Pulmonary artery endothelial cell (primary cell): ENCODE measurements at places on chromosomes 12 and 14. TPM values are rescaled to one million over a fixed set of nuclear protein-coding genes. Genes with fewer than 3 reads are reported as not detected.

- no peak for DNase-seq
These were observed 4.4 kb upstream of the DYRK4 start for GRCh38 chr12:4557586-4557985.

Gene OTX2
- not detected in 2 replicates for total RNA-seq

Gene GABARAPL1
- 48.4 and 73.1 TPM in 2 replicates for total RNA-seq

DNA sequence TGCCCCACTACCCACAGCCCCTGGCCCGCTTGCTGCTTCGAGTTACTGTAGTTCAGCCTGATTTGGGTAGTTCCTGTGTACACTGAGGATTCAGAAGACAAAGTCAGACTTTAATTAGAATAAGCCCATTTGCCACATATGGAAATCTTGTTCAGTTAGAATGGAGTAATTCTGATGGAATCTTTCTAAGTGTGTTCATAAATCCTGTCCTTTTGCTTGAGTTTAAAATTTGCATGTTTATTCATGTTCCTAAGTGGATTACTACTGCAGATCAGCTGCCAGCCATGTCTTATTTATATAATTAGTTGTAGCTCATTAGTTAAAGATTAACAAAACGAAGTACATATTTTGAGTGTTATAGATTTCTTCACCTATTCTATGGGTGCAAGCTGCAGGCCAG lies 504.5 kb downstream of the PCNX1 start:
- DNase-seq, result no peak

- DNase-seq, result no peak
These were observed 85.9 kb downstream of the ESRRB start for GRCh38 chr14:76461886-76462285.

DNA sequence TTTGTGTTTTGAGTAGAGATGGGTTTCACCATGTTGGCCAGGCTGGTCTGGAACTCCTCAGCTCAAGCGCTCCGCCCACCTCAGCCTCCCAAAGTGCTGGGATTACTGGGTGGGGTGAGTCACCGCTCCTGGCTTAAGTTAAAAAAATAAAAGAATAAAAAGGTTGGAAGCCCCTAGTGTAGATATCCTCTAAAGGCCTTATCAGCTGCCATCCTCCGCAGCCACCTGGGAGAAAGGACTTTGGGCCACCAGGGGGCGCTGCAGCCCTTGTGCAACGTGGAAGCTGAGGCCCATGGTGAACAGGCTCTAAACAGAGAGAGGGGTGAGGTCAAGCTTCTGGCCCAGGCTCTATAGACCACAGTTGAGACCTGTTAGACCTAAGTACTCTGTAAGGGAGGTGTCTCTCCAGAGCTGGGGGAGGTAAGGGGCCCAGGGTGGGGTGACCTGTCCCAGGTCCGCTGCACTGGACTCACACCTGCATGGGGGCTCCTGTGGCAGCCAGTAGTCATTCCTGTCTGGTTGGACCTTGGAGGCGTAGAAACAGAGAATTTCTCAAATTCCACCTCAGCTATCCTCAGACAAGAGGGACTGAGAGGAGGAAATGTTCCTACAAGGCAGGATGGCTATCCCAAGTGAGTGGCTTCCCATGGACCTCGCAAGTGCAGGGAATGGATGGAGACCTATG lies 14.0 kb upstream of the RACGAP1 start:
- DNase-seq, result peak; percentile 35

DNA sequence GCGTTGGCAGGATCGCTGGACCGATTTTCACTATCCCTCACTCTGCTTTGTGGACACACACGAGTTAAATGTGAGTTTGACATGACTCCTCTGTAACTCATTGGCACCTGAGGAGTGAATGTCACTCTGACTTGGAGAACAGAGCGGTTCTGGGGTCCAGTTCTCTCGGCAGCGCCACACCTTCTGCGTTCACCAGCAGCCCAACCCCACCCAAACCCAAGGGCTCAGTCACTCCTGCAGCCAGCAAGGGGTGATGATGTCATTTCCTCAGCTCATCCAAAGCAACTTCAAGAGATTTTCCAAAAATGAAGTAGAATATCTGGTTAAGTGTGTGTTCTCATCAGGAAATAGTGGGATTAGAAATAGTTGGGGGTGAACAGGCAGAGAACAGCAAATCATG lies 36.3 kb downstream of the ADGRD1 start:
- DNase-seq, result no peak

GRCh38 chr14:106269029-106269428 lies 742.6 kb downstream of the TMEM121 start:
- DNase-seq, result no peak

Gene GPR135
- 0.66 and 0.99 TPM in 2 replicates for total RNA-seq
